Adrenal gland (tissue), 19 donors: ENCODE measurements at places on chromosomes 6 and 20. TPM values are rescaled to one million over a fixed set of nuclear protein-coding genes. Genes with fewer than 3 reads are reported as not detected.

KCNK16 gene
- polyA plus RNA-seq, result not detected

EXOC2 gene
- 14.6 TPM for polyA plus RNA-seq

FNDC1 gene
- polyA plus RNA-seq, result 0.16 TPM

DNA sequence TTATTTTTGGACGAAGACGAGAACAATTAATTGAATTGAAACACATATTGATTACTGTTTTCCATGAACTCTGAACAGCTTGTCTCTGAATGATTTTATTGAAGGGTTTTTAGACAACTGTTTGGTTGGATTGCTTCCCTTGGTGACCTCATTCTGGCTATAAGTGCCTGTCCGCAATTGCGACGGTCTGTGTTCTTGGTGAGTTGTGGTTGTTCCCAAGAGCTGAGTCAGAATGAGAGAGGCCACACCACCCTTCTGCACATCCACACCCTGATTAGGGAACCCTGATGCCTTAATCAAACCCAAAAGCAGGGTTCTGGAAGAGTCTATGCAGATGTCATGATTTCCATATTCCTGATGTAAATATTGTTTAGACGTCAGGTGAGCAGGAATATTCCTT, 747.0 kb downstream of the PTPRT start:
- no peak for DNase-seq
- no peaks in the 10 kb centered on the region for H3K36me3 ChIP-seq
- no peak overlapping the region for H3K27ac ChIP-seq
- no peaks in the 10 kb centered on the region for H3K27me3 ChIP-seq
- no peaks in the 10 kb centered on the region for H3K4me1 ChIP-seq

DNA sequence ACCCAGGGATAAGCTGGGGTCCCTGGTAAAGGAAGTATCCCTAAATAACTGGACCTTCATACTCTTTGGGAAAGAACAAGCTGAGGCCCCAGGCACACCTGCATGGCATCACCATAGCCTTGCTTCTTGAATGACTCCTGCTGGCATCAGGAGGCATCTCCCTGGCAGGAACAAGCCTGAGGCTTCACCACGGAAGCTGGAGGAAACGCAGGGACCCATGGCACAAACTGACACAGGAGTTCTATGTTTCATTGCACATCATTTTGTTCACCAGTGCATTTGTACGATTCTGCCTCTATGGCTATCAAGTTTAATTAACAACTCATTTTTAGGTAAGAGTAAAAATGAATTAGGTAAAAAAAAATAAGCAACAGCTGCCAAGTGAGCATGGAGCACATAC, 619 bp upstream of the PDE7B start:
- no peak overlapping the region for H3K4me3 ChIP-seq
- no peaks in the 10 kb centered on the region for H3K27me3 ChIP-seq

- no peak overlapping the region for H3K27ac ChIP-seq
- no peak for DNase-seq
- H3K4me3 ChIP-seq, result no peak overlapping the region
- H3K4me1 ChIP-seq, result no peaks in the 10 kb centered on the region
- H3K36me3 ChIP-seq, result no peaks in the 10 kb centered on the region
- H3K27me3 ChIP-seq, result no peaks in the 10 kb centered on the region
Measured at GRCh38 chr6:88825856-88826255, 137.6 kb downstream of the RNGTT start.

GRCh38 chr6:19857139-19857538, 20.0 kb downstream of the ID4 start:
- no peak for DNase-seq
- no peak overlapping the region for H3K27ac ChIP-seq
- H3K4me1 ChIP-seq, result no peaks in the 10 kb centered on the region
- H3K36me3 ChIP-seq, result no peaks in the 10 kb centered on the region
- H3K27me3 ChIP-seq, result no peaks in the 10 kb centered on the region

DNA sequence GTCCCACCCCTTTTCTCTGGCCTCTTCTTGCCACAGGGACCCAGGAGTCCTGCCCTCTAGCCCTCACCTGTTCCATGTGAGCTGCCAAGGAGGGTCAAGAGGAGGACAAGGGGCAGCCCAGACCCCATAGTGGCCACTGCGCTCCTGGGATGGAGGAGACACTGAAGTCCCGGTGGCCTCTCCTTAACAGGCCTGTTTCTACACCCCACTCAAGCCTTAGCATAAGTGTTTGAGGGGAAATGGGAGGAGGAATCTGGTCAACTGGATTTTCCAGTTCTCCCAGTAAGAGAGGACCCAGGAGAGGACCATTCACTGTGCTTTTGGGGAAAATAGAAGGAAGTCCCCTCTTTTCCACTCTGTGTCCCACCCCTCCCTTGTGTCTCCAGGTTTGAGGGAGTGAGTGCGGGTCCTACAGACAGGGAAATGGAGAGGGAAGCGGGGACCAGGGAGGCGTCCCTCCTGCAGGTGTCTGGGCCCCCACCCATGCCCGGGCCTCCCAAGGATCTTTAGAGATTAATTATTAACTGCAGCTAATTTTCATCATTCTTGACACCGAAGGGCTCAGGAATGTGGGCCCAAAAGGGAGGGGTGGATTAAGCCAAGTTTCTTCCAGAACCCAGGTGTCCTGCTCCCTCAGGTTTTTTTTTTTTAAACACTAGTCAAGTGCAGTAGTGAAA, at the start of gene SFTA2:
Gene SFTA2, minus strand, starts transcription at position 202 of the 677 bp plus-strand sequence. Its CDS starts 74 bp downstream, at position 128.
- H3K27me3 ChIP-seq, result no peaks in the 10 kb centered on the region

- DNase-seq, result no peak
- no peaks in the 10 kb centered on the region for H3K36me3 ChIP-seq
- H3K4me1 ChIP-seq, result peaks cover 76% of the 10 kb centered on the region
- no peaks in the 10 kb centered on the region for H3K27me3 ChIP-seq
- H3K27ac ChIP-seq, result peak overlapping the region; percentile 99
- peak overlapping the region; percentile 77 for H3K4me3 ChIP-seq
Measured at GRCh38 chr6:137216875-137217553, 2.2 kb downstream of the IFNGR1 start.

DNA sequence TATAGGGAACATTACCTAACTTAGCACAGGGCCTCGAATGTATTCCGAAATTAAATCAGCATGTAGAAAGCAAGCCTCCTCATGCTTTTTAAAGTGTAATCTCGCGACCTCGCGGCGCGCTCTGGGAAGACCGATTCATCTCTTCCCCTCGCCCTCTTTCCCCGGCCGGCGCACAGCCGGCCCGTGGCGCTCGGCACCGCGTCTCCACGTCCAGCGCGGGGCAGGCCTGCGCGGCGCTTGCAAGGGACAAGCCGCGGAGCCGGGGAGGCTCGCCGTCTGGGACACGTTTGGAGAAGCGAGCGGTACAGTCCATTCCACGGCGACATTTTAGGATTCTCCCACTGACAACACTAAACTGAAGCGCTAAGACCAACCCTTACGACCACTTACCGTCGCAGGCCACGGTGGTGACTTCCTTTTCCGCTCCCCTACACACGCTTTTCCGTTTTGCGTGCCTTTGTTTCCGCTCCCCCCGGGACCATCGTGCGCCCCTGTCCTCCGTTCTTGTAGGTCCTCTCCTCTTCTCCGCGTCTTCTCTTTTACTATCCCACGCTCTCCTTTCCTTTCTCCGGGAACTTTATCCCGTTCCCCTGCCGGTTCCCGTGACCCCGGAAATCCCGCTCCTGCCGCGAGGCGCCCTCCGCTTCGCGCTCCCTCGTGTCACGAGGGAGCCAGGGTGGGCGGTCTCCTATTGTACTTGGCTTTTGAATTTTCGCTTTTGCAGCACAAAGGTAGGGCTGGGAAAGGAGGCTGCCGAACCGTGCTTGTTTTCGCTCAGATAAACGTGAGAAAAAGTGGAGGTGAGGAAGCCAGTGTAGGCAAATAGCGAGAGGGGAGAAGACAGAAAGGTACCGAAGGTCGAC, at the start of gene ECHDC1:
Gene ECHDC1, minus strand, starts transcription at position 664 of the 863 bp plus-strand sequence. CDS start 12,581 bp downstream, outside the sequence.
- peak; percentile 61 for DNase-seq
- no peaks in the 10 kb centered on the region for H3K27me3 ChIP-seq
- H3K36me3 ChIP-seq, result no peaks in the 10 kb centered on the region
- peak within 1 kb of the TSS; percentile 72 for H3K4me3 ChIP-seq
- peak within 1 kb of the TSS; percentile 82 for H3K27ac ChIP-seq

- H3K4me1 ChIP-seq, result peaks cover 11% of the 10 kb centered on the region
- H3K27me3 ChIP-seq, result no peaks in the 10 kb centered on the region
- no peak overlapping the region for H3K4me3 ChIP-seq
- peaks cover 14% of the 10 kb centered on the region for H3K36me3 ChIP-seq
- DNase-seq, result no peak
Measured at GRCh38 chr6:27468334-27468733, 4.6 kb downstream of the ZNF184 start.
